ENCODE measurements at places on chromosomes 1 and 21.
A peak's percentile ranks its signal among the peaks of the same experiment; 100 is the strongest.

DNA sequence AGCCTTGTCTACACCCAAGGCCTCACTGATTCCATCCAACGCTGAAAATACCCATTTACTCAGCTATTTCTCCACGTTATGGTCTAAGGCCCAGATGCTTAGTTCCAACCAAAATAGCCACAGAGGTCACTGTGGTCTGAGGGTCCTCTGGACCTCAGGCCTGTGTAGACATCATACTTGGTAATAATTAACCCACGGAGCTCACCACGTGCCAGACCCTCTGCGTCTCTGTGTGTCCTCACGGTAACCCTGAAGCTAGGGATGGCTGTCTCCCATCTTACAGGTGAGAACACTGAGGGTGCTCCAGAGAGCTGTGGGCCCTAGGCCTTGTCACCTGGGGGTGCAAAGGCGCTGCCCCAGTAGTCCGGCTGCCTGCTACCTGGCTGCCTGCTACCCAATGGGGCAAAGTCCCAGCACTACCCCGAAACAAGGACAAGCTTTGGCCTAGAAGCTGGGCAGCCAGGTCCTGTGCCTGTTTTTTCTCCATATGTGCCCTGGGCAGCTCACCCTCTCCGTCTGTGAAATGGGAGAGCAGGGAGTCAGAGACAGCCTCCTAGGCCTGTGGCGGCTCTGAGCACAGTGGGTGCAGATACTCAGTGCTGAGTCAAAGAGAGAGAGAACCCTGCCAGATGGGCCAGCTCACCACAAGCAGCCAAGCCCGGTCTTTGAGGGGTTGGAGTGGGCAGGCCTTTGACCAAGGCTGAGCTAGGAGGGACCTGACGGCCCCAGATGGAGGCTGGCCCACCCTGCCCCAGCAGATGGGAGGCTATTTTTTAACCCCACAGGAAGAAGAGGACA, 17.0 kb upstream of the RUNX3 start:
- no peak for DNase-seq

GRCh38 chr1:44326821-44327465, 28.1 kb downstream of the ERI3 start:
- no peak for DNase-seq

GRCh38 chr1:236089046-236089773, 24.3 kb upstream of the NID1 start:
- peak; percentile 75 for DNase-seq

- no peak for DNase-seq
These were observed 22.7 kb downstream of the NDUFS5 start for GRCh38 chr1:39048745-39049370.

- DNase-seq, result no peak
These were observed 15.6 kb upstream of the RAP1A start for GRCh38 chr1:111603979-111604378.

DNA sequence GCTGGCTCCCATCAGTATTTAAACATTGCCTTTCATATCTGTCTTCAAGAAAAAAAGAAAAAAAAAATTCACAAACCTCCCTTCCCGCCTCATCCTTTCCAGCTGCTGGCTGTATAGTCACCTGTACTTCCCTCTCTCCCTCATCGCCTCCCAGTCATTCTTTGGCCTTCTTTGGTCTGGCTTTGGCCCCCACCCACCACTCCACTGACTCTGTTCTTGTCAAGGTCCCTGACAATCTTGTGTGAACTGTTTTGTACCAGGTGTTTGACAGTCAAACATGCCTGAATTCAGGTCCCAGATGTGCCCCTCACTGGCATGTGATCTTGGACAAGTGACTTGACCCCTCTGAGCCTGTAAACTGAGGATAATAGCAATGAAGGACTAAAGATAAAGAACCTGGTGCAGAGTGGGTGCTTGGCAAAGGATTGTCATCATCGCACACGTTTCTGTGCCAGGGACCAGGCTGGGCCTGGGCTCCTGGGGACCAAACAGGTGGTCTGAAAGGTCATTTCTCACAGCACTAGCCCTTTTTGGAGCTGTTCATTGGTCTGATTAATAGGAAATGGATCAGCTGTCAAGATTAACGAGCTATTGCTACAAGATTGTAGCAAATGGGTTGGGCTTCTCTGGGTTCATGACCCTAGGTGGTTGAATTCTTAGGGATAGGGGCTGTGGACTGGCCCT, 21.5 kb downstream of the PTPRF start:
- no peak for DNase-seq

GRCh38 chr1:60935599-60936110, 146.7 kb upstream of the NFIA start:
- no peak for DNase-seq

DNA sequence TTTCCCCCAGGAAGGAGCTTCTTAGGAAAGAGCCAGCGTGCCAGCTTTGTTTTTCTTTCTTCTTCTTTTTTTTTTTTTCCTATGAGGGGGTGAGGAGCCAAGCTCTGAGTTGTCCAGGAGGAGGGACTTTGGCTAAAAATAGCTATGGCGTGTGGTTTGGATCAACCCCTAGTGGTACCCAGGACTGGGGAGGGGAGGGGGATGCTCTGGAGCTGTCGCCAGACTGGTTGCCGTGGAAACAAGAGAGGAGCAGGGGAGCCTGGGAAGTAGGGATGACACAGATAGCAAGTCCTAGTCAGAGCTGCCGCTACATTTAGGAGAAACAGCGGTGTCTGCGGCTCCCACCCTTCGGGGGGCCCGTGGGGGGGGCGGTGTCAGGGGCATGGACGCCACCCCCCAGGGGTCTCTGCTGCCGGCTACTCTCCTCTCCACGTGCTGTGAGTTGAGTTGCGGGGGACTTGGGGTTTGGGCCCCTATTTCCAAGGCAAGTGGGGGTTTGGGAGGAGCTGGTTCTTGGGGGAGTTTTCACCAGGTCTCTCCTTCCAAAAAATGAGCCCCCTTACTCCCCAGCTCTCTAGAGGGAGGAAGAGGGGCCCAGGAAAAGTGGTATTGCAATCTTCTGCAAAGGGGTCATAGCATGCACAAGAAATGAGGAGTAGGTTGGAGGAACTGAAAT, at the start of gene KCNJ9:
KCNJ9 (plus strand) TSS at position 278 of the 676 bp plus-strand sequence. CDS start 2,493 bp downstream, outside the sequence.
- DNase-seq, result no peak

DNA sequence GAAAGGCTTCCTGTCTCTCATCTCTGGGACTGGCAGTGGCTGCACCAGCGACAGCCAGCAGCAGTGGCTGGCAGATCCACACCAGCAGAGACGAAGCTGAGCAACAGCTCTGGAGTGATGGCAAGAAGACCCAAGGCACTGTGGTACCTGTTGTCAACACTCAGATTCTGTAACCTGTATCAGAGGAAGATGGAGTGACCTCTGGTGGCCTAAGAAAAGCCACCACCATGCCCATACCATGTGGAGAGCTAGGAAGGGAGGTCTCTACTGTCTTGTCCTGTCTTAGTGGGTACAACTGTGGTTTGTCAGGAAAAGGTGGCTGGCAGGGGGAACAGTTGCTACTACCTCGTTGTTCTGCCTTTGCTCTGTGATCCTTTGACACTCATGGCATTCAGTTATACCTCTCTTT, 22.5 kb upstream of the RHBDL2 start:
- DNase-seq, result no peak

GRCh38 chr21:36115138-36115730, 19.6 kb upstream of the CBR3 start:
- DNase-seq, result no peak

GRCh38 chr1:240946926-240947325, 335.0 kb upstream of the GREM2 start:
- peak; percentile 42 for DNase-seq

GRCh38 chr21:33127868-33128242, 57.9 kb downstream of the OLIG1 start:
- DNase-seq, result no peak

DNA sequence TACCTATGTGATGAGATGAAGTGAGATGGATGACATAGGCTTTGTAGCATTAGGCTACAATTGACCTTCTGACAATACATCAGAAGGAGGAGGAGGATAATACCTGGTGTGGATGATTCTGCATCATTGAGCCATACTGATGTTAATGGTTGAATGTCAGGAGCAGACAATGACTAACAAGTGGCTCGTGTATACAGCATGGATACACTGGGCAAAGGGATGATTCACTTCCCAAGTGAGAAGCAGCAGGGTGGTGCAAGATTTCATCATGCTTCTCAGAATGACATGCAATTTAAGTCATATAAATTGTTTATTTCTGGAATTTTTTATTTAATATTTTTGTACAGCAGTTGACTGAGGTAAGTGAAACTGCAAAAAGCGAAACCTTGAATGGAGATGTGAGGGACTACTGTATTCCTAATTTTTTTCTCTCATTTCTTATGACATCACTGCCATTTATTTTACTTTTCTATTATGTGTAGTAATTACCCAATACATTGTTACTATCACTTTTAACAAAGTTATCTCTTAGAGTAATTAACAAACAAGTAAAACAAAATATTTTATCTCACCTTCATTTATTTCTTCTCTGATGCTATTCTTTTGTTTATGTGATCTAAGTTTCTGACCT, 34.4 kb upstream of the COP1 start:
- DNase-seq, result peak; percentile 77

GRCh38 chr1:145961109-145961424, 3.2 kb upstream of the LIX1L start:
- DNase-seq, result no peak

- peak; percentile 46 for DNase-seq
These were observed 64.1 kb downstream of the S1PR1 start for GRCh38 chr1:101300916-101301315.

DNA sequence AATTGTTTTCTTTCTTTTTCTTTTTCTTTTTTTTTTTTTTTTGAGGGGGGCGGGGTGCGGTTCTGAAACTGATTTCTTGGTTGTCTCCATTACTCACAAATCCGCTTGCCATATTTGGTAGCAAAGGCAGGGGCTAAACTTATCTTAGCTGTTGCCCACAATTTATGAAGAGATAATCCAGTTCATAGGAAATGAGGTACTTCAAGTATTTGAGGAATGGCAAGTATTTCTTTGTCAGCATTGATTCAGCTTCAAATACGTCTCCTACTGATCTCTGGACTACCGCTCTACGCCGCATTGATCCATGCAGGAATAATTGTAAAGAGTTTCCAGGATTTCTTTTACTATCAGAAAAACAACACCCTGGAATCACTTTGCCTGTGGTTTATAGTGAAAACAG, 289.2 kb upstream of the DPYD start:
- peak; percentile 89 for DNase-seq

DNA sequence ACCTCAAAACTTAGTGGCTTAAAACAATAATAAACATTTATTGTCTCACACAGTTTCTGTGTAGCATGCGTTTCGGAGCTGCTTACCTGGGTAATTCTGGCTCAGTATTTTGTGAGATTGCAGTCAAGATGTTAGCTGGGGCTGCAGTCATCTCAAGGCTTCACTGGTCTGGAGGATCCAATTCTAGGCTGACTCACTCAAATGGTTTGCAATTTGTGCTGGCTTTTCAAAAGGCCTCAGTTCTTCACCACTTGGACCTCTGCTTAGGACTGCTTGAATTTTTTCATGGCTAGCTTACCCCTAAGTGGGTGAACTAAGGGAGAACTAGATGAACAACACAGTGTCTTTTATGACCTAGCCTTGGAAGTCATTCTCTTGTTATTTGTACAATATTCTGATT, 21.0 kb downstream of the XPR1 start:
- no peak for DNase-seq

Measured in fibroblast of pulmonary artery (primary cell).